Activated naive CD4-positive, alpha-beta T cell (primary cell): ENCODE measurements at places on chromosomes 2 and 18.

DNA sequence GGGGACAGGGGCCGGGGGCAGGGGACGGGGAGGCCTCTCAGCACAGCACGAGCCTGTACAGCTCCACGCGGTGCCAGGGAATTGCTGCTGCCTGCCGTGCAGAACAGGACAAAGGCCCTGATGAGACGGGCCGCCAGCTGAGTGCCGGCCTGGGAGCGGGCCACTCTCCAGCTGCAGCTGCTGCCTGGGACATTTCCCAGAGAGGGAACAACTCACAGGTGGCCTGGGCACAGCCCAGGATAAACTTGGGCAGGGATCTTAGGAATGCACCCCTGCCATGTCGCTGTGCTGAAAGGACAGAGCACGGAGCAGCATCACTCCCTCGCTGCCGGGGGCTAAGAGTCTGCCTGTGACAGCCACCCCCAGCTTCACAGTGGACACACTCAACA lies 38.8 kb downstream of the CENPO start:
- no peak for DNase-seq

- DNase-seq, result peak; percentile 3
These were observed at the start of gene RNF152 for GRCh38 chr18:61892683-61893308. Gene RNF152 (minus strand): TSS chr18:61893007. CDS start chr18:61816463, 76,544 bp downstream.

DNA sequence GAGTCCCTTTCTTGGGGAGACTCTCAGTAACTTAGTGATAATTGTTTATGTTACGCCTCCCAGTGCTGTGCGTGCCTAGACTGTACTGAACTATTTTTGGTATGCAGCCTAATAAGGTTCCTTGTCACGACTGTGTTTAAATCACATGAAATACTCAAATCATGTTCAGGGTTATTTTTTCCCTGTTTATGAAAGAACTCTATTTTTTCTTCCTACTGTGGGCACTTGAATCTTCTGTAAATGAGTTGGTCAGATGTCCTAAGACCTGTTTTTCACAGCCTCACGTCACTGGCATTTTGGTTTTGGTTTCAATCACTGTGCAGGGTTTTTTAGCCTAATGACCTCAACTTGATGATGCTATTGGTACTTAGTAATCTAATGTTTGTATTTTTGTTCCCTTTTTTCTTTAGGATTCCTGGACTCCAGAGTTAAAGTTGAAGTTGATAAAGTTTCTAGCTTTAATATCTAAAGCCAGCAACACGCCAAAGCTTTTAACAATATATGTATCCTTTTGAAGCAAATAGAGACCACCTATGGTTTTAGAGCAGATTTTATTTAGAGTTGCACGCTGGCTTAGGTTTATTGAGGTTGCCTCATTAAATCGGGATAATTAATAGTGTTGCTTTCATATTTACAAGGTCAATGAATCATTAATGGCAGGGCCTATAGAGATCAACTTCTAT lies 24.0 kb downstream of the ARMC9 start:
- no peak for DNase-seq

- DNase-seq, result no peak
These were observed 10.1 kb downstream of the RND3 start for GRCh38 chr2:150477347-150477746.

DNA sequence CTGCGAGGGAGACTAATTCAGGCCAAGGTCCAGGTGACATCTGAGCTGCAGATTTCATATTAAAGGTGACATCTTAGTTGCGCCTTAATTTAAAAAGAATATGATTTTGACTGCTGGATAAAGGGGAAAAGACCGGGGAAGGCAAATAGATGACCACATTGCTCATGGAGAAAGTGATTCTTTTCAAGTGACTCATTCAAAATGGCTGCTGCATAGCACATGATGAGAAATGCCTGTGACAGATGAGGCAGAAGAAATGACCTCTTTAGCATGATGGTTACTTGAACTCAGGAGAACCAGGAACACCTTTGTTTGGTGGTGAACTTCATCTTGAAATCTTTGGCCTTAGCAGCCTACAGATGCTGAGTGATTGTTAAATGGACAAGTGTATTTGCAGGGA lies 385.8 kb upstream of the TRIB2 start:
- no peak for DNase-seq
